ENCODE measurements at places on chromosomes 13 and 19.

DNA sequence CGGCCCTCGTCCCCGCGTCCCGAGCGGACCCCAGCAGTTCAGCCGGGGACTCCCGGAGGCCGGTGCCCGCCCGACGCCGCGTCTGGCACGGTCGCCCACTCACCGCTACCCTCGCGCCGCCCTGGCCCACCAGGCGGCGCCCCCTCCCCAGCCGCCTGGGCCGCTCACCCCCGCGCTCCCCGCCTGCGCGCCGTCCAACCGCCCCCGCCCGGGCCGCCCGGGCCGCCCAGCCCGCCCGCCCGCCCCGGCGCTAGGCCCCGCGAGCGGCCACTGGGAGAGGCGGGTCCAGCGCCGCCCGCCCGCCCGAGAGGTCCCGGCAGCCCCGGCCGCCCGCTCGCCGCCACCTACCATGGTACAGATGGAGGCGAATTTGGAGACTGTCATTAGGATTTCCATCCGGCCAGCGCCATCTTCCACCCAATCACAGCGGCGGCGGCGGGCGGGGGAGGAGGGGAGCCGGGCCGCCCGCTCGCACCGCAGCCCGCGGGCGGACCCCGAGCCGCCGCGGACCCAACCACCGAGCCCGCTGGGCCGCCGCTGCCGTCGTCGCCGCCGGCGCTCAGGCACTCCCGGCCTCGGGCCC lies at the start of gene USP12:
Gene USP12 (minus strand): TSS at position 568 of the 583 bp plus-strand sequence. CDS start 172 bp downstream, at position 396.
- DNase-seq = no peak

DNA sequence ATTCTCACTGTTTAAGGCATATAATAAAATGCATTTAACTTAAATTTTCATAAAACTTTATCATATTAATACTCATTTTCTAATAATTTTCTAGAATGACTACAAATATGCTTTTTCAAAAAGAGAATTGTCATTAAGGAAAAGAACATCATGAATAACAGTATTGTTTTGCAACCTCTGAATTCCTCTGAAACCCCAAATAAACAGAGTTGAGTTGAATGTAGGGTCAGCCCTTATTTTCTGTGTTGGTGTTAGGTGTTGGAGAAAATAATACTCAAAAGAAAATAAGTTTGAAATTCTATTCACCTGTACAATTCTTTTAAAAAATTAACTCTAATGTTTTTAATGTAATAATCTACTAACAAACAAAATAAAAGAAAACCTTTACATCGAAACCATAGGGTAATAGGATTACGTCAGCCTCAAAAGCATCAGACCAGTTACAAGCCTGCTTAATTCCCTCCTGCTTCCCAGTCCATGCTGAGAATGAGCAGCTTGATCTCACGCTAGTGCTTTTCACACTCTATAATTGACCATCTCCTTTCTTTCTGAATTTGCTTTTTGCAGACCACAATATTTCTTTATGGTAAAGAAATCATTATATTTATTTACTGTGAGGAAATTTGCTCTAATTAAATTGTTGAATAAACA lies 160.9 kb downstream of the PCDH9 start:
- DNase-seq = no peak

DNA sequence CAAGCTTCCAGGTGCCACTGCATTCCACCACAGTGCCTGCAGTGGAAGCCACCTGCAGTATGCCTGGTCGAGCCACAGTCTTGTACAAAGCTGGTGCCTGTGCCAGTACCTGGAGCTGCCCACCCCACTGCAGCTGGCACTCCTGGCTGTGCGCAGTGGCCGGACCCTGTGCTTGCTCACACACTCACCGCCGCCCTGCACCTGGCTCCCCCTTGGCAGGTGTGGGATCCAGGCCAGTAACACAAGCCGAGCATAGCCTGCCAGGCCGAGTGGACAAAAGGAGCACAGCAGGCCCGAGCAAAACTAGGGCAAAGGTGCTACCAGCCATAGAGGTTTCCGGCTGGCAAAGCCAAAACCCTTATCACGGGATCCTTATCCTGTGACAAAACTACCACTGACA lies 18.5 kb downstream of the UGGT2 start:
- no peak for DNase-seq

DNA sequence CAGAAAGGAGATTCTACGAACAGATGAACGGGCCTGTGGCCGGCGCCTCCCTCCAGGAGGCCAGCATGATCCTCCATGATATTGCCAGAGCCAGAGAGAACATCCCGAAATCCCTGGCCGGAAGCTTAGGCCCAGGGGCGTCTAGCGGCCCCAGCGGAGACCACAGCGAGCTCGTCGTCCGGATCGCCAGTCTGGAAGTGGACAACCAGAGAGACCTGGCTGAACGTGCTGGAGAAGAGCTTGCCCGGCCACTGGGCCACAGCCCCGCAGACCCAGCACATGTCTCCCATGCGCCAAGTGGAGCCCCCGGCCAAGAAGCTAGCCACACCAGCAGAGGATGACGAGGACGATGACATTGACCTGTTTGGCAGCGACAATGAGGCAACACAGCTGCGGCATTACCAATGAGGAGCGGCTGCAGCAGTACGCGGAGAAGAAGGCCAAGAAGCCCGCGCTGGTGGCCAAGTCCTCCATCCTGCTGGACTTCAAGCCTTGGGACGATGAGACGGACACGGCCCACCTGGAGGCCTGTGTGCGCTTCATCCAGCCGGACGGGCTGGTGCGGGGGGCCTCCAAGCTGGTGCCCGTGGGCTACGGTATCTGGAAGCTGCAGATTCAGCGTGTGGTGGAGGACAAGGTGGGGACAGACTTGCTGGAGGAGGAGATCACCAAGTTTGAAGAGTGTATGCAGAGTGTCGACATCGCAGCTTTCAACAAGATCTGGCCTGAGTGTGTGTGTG lies 78.8 kb upstream of the FRY start:
- DNase-seq = no peak

- no peak for DNase-seq
Observed at GRCh38 chr13:91211510-91211909, 136.0 kb upstream of the MIR17HG start.

DNA sequence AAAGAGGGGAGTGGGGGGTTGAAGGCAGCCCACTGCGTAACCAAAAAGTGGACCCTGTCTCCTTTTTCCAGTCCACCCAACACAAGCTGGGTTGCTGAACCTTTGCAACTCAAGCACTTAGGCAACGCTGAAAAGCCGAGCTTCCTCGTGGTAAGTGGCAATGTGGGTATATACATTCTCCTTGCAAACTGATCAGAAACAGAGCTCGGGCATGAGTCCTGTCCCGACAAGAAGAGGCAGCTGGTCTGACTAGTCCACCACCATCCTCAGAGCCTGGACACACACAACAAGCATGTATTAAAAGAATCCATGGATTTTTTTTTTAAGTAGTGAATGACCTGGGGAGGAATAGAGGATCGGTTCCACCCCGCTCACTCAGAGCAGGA lies 240.6 kb upstream of the ZNF507 start:
- no peak for DNase-seq

DNA sequence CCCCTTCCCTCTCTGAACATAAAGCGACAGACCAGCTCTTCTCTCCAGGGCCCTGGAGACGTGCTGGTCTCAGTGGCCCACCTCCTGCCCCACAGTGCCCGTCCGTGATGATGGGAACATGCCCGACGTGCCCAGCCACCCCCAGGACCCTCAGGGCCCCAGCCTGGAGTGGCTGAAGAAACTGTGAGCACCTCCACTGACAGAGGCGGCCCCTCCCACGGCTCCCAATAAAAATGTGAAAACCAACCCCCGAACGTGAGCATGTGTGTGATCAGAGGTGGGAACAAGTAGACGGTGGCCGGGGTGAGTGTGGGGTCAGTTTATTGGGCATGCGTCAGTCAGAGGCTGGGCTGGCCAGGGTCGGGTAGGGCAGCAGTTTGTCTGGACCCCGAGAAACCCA lies 4.1 kb downstream of the NDUFA3 start:
- DNase-seq = no peak

- peak; percentile 86 for DNase-seq
Observed at GRCh38 chr19:17488593-17489391, 18.5 kb downstream of the SLC27A1 start.

DNA sequence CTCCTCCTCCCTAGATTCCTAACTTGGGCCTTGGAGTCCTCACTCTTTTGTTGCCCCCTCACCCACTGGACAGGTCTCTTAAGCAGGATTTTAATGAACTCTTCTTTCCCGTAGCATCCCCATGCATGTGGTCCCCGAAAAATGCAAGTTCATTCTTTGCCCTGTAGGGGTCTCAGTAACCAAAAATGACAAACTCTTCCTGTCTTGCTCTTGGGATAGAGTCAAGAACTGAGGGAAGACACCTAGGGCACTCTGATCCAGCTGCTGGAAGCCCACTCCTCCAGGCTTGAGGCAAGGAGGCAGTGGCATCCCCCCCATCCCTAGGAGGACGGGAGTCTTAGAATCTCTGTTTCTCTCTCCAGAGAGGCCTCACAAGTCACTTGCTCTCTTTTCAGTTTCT lies 987.0 kb downstream of the DIAPH3 start:
- no peak for DNase-seq
